ENCODE measurements at places on chromosomes 5 and 9.

DNA sequence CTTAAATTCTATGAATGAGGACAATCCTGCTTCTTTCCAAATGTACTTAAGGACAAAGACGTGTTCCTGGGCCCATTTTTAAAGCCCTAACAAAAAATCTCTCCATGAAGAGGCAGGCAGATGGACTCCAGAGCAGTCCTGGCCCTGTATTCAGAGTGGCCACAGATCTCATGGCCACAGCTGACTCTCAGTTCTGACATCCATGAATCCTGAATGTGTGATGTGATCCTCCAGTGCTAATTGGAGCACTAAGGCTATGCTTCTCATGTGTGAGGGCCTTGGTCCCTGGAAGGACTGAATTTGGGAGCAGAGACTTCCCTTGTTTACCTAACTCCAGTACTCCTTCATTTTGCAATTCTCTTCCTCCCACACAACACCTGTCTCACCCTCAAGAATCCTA lies 373.0 kb downstream of the AGTPBP1 start:
- no peak for DNase-seq

GRCh38 chr9:107008447-107008846 lies 145.5 kb downstream of the ZNF462 start:
- no peak for DNase-seq

DNA sequence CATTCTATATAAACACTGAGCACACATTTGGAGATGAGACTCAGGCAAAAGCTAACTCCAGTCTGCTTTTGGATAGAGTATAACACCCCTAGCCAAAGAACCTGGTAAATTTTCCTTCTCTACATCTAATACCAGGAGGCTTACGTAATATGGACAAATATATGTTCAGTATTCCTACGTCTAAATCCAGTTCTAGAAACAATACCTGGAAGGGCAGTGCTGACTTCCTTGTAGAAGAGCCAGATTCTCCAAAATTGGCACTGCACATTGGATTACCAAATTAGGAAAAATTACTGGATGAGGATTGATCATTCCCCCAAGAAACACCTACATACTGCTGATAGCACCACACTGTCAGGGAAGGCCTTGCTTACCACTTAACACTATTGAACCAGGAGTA lies 247.4 kb downstream of the SAXO1 start:
- DNase-seq = no peak

GRCh38 chr5:149201121-149201637 lies 59.9 kb downstream of the ABLIM3 start:
- DNase-seq = no peak

DNA sequence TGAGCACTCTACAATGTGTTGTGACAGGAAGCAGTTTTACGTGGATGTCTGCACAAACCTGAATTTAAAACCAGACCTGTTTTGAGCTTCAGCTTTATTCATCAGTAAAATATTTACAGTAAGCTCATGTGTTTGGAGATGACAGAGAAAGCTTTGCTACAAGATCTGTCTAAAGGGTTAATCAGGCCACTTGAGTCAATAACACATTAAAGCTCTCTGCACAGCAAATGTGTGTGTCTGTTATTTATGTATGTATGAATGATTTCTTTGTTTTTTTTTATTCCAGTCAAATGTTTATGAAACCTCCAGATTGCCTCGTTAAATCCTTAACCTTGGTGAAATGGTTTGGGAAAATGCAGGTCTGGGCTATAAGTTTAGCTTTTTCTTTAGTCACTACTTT lies 77.3 kb upstream of the SREK1 start:
- no peak for DNase-seq

- DNase-seq = no peak
Measured at GRCh38 chr9:122356627-122357026, 14.2 kb upstream of the PTGS1 start.

- no peak for DNase-seq
Measured at GRCh38 chr5:159786901-159787691, 129.2 kb upstream of the ADRA1B start.

GRCh38 chr9:14906644-14907359 lies 3.4 kb downstream of the FREM1 start:
- DNase-seq = no peak

GRCh38 chr9:132114102-132114707 lies 34.5 kb upstream of the MED27 start:
- DNase-seq = no peak

GRCh38 chr5:73901043-73901442 lies 275.0 kb downstream of the ARHGEF28 start:
- DNase-seq = no peak

- DNase-seq = no peak
Measured at GRCh38 chr5:14424011-14424685, 157.4 kb upstream of the OTULINL start.
